ENCODE measurements at places on chromosomes 1 and 21.

GRCh38 chr21:35382696-35383095, 333.6 kb upstream of the RUNX1 start:
- no peak for DNase-seq

DNA sequence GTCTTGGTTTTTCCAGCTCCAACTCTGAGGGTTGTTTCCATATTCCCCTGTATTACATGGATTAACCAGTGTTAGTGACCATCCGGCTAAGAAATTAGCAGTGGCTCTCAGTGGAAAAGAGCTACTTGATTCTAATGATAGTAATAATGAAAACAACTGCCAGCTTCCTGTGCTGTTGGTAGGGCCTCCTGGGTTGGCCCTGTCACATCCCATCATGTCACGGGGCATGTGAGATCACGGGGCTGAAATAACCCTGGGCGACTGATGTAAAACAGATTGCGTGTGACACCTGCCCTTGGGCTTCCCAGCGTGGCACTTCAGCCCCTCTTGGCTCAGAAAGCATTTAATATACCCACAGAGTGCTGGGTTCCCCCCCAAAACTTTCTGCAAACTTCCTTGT, 149.0 kb downstream of the ROR1 start:
- DNase-seq, result no peak

DNA sequence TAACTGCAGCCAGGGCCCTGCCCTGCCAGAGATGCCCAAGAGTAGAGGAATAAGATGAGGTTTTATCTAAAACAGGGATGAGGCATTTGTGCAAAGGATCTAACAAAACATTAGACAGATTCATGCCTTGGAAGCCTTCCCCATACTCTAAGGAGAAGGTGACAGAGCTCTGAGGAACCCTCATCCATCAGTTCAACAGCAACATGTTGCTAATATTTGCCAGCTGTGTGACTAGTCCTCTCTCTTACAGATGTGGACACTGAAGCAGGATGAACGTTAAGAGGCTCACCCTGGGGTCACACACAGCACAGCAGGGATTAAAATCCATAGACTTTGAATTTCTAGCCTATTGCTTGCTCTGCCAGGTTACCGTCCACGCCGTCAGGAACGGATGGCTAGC, 99.0 kb downstream of the ZBTB18 start:
- DNase-seq, result no peak

GRCh38 chr1:229410370-229410691, 23.6 kb downstream of the ACTA1 start:
- DNase-seq, result no peak

- no peak for DNase-seq
Measured at GRCh38 chr1:78141531-78142231, 95.9 kb downstream of the GIPC2 start.

DNA sequence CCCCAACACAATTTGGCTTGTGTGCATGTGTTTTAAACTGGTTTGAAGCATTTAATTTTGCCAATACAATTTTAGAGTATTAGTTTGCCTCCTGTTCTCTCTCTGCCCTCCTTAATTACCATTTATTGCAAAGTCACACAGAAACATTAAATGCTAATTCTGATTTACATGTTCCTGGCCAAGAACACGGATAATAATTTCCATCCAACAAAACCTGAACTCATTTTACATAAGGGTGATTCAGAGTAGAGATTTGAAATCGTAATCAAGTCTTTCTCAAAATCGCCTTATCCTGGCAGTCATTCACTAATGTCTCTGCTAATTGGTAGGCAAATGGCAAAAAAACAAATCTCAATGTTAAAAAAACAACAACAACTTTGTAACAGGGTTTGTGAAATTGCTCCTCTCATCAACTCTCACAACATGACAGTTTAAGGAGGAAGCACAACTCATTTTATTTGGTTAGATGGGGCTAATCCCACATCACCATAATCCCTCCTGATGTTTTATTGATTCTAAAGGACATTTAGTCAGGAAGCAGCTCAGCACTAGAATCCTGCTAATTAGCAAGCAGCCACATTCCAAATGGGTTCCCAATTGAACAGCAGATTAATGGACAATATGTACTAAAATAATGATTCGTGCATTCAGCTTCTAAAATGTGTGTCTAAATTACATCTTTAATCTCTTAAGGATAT, 55.9 kb downstream of the C1orf87 start:
- DNase-seq, result no peak

DNA sequence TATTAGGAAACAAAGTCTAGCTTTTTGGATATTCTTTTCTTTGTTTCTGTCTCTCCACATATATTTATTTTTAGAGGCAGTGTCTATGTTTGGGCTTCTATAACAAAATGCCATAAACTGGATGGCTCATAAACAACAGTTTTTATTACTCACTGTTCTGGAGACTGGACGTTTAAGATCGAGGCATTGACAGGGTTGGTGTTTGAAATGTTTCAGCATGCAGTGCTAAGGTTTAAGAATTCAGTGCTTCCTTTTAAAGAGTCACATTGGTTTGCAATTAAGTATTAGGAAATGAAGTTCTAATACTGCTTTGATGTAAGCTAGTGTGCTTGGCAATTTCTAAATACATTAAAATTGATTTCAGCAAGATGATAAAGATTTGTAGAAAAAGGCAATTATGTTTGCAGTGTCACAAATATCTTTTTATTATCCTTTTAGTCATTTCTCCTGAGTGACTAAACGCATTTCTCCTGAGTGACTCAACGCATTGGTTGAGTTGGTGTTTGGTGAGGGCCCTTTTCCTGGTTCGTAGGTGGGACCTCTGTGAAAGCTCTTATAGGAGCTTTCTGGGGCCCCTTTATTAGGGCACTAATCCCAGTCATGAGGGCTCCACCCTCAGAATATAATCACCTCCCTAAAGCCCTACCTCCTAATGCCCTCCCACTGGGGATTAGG, 317.0 kb downstream of the USP25 start:
- DNase-seq, result no peak

DNA sequence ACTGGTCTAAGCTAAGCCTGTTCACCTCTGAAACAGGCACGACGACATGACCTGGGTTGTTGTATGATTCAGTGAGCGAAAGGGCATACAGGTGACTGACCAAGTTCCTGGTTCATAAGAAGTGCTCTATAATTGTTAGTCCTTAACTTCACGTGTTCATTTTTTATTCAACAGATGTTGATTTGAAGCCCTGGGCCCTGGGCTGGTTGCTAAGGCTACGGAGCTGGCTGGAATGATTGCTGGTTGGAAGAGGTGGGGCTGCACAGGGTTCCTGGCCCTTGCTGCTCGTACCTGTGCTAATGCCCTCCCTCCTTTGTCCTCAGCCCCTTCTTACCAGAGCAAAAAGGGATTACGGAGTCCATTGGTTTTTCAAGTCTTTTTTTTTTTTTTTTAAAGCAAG, 111.3 kb upstream of the CSF3R start:
- DNase-seq, result no peak

- no peak for DNase-seq
Measured at GRCh38 chr1:100912019-100912418, 16.1 kb downstream of the SLC30A7 start.
